Activated naive CD4-positive, alpha-beta T cell treated with anti-CD3 and anti-CD28 coated beads, Interleukin-2, amount 50 U/mL, for 72 hours (primary cell): ENCODE measurements at places on chromosomes 7 and 10. TPM values are rescaled to one million over a fixed set of nuclear protein-coding genes. Genes with fewer than 3 reads are reported as not detected.

DNA sequence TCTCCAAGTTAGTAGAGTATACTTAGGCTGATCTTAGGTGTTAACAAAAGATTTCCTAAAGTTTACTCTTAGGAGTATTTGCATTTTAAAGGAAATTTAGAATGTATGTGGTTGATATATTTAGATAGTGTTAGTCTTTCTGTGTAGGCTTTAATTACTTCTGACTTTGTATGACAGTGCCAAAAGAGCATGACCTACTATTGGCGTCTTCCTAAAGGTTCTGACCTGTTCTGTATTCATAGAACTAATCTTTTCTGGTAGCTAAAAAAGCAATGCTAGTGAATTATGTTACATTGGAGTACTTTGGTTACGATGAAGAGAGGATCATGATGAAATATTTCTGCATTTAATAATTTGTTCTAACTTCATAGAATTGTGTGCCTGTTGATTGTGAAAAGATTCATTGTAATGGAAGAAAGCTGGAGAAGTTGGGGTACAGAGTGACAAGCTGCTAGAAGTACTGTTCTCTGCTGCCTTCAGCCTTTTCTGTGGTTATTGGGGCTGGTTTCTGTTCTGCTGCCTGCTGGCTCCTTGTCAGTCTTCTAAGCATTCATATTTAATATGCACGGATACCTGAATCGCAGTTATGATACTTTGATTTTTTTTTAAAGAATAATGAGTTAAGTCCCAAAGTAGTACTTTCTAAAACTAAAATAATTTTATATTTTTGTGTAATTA, 13.2 kb downstream of the WAC start:
- DNase-seq, result no peak

DNA sequence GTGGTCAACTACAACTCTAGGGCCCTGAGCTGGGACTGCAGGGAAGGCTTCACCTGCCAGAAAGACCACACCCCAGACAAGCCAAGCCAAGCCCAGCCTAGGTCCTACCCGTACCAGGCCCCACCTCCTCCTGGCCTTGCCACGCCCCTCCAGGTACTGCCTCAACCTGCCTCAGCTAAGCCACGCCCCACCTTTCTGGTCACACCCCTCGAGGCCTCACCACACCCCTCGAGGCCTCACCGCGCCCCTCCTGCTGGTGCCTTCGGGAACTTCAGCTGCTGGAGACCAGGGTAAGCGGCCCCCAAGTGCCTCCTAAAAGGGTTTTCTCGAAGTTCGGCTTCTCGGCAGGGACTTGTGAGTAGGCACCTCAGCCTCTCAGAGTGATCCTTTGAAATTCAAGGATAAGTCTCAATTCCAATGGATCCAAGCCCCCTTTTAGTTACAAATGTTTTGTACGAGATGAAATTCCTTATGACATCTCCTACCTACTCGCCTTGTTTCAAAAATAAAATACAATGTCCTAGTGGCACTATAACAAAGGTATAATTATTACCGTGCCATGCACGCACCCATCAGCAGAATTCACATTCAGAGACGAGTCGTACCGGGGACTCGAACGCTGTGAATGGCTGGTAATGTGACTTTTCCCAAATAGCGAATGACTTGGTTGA, 171.2 kb downstream of the ARHGAP21 start:
- DNase-seq, result peak; percentile 40

DNA sequence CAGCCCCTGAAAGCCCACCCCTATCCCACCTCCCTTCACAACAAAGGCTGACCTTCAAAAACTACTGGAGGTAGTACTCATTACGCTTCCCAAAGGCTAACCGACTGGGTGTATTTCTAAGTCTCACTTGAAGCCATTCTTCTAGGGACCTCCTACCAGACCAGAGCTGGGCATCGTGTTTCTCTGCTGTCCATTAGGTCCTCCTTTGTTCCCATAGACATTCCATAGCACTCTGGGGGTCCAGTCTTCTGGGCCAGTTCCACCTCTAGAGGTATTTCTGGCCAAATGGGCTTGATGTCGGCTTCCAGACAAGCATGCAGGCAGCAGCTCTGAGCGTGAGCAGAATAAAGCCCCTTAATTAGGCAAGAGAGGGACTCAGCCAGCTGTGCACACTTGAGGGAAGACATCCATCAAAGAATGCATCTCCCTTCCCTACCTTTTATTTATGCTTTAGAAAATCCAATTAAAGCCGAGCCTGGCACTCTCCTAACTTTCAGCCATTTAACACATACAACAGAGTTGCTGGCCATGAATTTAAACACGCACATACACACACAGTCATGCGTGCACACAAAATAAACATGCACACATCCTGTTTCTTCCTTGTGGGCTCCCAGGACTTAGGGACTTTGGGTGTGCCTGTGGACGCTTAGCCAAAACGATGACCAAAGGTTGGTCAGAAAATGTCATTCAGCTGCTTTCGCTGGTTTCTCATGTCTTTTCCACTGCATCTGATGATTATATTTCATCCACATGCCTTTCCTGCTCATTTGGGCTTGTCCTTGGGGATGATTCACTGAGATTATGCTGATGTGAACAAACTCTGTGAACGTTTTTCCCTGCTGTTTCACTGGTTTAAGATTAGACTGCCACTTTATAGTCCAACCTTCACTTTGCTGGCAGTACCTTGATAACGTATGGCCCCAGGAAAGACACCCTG, 362.0 kb upstream of the NFE2L3 start:
- no peak for DNase-seq

- no peak for DNase-seq
These were observed 8.2 kb downstream of the PRXL2A start for GRCh38 chr10:80416479-80417098.

- no peak for DNase-seq
These were observed 138.9 kb downstream of the JAZF1 start for GRCh38 chr7:28041508-28042314.

- DNase-seq, result no peak
These were observed 71.7 kb downstream of the MYL10 start for GRCh38 chr7:101557421-101557820.

DNA sequence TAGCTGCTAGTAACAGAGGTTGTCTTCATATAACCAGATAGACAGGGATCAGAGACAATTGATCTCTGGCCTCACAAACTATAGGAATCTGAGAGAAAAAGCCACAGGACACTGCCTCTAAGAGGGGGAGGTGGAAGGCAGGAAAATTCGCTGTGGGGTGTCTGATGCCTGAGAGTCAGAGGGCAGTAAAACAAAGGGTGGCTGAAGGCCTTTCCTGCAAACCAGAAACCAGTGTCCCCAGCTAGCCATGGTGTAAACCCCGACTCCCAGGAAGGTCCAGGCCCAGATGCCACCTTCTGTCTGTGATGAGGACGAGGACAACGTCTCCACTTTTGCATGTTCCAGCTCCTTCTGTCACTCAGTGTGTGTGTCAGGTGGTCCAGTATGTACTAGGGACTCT, 215.1 kb downstream of the ADARB2 start:
- DNase-seq, result no peak

Gene MYOF
- 65.6 TPM for total RNA-seq

Gene ZFAND2A
- 29.8 TPM for total RNA-seq
